ENCODE measurements at places on chromosomes 6 and 20.

DNA sequence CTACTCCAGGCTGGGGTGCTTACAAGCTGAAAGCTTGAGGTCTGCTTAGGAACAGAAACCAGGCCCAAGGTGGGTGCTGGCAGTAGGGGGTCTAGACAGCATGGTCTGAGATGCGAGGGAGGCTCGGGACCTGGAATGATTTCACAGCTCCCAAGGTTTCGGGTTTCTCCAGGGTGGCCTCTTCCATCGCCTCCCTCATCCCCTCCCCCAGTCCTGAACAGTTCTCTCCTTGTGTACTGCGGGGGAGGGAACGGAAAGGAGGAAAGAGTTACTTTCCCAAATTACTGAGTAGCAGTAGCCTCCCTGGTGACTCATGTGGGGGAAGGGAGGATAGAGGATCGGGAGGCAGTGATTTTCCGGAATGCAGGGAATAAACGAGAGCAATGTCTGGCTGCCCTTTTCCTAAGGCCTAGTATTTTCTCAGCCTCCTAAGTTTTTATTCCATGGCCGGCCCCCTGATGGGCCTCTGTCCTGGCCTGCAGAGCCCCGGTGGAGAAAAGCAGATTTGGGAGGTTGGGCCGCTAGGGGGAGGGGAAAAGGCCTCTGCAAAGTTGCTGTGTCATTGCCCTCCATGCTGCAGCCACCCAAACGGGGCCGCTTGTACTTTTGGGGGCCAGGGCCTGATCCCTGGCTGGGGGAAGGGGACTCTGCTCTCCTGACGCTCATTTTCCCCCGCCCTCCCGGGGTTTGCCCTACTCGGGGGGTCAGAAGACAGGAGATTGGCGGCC is 1.5 kb downstream of the BRD2 start:
- peak; percentile 99 for DNase-seq

DNA sequence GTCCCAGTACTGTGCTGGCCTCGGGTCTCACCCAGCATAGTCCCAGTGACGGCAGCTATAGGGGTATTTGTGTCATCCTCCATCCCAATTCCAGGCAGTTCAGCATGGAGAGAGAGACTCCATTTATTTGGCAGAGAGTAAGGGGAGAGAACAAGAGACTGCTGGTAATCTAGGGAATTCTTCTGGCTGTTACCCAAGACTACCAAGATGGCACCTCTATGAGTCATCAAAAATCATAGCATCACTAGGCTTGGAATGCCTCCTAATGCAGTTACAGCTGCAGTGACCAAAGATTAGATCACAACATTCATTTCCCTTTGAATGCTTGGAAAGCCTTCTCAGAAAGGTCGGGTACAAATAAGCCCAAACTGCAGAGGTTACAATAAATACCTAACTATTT is 660.4 kb upstream of the FLRT3 start:
- DNase-seq = peak; percentile 85

DNA sequence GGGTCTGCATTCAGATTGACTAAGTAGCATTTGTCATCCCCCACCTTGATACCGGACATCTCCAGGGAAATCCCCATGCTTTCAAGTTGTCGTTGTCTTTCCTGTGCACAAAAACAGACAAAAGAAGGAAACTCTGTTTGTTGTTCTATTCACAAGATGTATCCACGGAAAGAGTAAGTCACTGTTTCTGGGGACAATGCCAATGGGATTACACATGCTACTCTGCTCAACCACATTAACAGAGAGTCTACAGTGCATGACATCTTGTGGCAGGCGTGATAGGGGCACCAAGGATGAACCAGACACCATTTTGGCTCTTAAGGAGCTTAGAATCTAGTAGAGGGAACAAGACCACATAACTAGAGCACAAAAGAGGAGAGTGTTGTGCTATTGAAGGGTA is 124.4 kb upstream of the NUP153 start:
- DNase-seq = peak; percentile 83

DNA sequence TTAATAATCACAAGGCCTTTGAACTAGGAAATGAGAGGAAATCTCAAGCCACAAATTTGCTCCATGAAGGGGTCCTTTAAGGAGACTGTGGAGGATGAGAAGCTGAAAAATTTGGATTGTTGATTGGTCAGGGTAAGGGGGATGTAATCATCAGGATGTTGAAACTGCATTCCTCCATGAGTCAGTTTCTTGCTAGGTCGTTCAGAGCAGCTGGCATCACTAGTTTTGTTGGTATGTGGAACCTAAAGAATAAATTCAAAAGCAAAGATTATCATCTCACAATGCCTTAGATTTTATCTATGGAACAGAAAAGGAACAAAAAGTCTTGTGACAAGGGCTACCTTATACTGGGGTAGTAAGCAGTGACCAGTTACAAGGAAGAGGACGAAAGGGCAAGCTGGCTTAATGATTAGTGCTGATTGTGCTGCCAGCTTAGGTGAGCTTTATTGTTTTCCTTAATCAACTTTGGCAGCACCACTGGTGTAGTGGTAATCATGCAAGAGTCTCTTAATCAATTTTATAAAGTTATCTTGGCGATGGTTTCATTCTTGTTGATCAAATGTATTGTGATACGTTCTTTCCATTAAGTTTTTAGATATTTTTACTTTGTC is 36.6 kb downstream of the CRISP2 start:
- peak; percentile 11 for DNase-seq

GRCh38 chr20:35286899-35287508 is 2.4 kb upstream of the EIF6 start:
- no peak for DNase-seq

GRCh38 chr6:73079978-73080377 is 145.3 kb downstream of the KHDC1L start:
- DNase-seq = no peak

- no peak for DNase-seq
These were observed 166.9 kb upstream of the SALL4 start for GRCh38 chr20:51969191-51969590.

DNA sequence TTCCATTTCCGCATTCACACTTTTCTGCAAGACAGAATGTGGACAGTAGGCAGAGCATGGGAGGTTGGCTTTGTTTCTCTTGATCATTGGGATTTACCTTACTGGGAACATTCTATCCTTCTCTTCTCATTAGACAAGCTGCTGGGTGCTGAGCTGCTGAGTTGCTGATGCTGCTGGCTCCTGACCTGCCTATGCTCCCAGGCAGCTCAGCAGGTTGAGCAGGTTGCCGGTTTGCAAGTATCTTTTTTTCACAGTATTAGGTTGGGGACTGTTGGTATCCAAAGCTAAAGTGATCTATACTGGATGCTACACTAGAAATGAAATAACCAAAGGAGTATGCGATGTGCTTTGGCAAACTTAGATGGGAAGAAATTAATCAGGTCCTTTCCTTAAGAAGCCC is 23.7 kb upstream of the ADGRF4 start:
- DNase-seq = no peak

DNA sequence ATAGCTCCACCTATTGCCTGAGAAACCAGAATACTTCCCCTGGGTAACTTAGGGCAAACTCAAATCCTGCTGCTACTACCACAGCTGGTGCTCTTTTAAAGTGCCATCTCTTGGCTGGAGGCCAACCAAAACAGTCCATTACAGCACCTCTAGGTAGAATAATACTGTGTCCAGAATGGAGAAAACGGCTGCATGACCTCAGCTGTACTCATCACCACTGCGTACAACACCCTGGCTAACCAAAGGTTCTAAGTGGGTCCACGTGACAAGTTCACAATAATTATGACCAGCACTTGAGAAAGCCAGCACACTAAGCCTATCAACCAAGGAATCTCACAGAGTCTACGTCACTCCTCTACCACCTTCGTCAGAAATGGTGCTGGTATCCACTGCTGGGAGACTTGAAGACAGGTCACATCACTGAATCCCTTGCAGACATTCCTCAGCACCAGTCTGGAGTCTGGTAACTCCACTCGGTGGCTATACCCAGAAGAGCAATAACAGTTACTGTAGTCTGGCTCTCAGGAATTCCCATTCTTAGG is 40.9 kb upstream of the PKIB start:
- no peak for DNase-seq

- no peak for DNase-seq
These were observed 83.5 kb upstream of the PHACTR3 start for GRCh38 chr20:59520814-59521213.

DNA sequence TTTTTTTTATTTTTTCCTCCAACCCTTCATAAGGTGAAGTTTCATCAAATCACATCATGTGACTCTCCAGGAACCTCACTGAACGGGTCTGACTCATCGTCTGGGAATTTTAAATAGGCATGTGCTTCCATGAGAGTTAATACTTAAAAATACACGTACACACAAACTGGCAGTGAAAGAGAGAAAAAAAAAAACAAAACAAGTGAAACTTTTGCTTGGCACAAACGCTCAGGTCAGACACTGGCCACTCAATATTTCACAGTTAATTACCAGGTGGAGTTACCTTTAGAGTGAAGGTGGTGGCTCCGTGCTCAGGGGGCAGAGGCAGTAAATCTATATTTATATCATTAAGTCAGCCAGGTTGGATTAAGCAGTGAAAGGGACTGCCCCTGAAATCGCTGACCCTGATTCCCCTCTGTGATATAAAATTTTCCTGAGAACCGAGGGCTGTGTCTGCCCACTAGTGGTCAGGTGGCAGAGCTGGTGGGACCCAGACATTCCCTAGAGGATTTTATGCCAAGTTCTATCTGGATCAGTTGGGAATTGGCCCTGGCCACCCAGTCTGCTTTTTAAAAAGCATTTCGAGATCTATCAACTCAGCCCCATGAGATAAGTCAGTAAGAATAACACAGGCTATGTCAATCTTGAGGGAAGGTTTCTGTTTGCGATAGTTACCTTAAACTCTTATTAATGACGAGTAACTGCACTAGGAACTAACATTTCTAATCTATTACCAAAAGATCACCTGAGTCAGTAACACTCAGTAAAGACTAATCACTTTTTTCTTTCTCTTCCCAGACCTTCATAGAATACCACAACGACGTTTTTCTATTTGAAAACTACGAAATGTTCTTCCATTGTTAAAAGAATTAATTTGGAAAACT is 259.1 kb downstream of the HDGFL1 start:
- peak; percentile 99 for DNase-seq

- DNase-seq = peak; percentile 48
These were observed 123.2 kb upstream of the ID4 start for GRCh38 chr6:19713984-19714383.

DNA sequence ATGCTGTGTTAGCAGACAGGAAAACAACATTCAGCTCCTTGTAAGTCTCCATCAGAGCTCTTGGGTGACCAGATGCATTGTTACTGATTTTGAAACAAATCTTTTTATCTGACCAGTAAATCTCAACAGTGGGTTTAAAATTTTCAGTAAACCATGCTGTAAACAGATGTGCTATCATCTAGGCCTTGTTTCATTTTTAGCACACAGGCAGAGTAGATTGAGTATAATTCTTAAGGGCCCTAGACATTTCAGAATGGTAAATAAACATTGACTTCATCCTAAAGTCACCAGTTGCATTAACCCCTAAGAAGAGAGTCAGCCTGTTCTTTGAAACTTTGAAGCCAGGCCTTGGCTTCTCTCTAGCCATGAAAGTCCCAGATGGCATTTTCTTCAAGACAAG is 237.2 kb upstream of the BMP2 start:
- DNase-seq = no peak

DNA sequence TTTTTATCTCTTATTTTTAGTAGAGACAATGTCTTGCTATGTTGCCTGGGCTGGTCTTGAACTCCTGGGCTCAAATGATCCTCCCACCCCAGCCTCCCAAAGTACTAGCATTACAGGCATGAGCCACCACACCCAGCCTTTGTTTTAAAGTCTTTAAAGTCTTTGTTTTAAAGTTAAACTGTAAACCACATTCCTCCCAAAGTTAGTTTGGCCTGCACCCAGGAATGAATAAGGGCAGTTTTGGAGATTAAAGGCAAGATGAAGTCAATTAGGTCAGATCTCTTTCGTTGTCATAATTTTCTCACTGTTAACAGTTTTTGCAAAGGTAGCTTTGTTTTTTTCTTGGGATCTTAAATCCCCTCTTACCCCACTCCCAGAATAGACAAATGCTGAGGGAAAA is 63.8 kb downstream of the UBR2 start:
- DNase-seq = no peak

GRCh38 chr6:85041376-85041775 is 277.0 kb upstream of the TBX18 start:
- DNase-seq = peak; percentile 11

GRCh38 chr6:155001482-155001881 is 6.4 kb downstream of the TIAM2 start:
- DNase-seq = peak; percentile 54

- peak; percentile 28 for DNase-seq
These were observed 129.8 kb upstream of the EDN1 start for GRCh38 chr6:12160326-12160725.

- DNase-seq = no peak
These were observed 81.8 kb downstream of the MLIP start for GRCh38 chr6:54192993-54193392.

- DNase-seq = peak; percentile 72
These were observed 126.9 kb upstream of the TIAM2 start for GRCh38 chr6:154868143-154868594.

- DNase-seq = no peak
These were observed 460.4 kb upstream of the SOX4 start for GRCh38 chr6:21132856-21133838.

GRCh38 chr6:134819863-134820800 is 129.8 kb downstream of the ALDH8A1 start:
- no peak for DNase-seq
